ENCODE measurements at places on chromosomes 5 and 9.

GRCh38 chr5:178428341-178429155, 161.6 kb downstream of the COL23A1 start:
- DNase-seq, result no peak

- no peak for DNase-seq
These were observed 292.8 kb upstream of the KLF4 start for GRCh38 chr9:107782381-107782780.

DNA sequence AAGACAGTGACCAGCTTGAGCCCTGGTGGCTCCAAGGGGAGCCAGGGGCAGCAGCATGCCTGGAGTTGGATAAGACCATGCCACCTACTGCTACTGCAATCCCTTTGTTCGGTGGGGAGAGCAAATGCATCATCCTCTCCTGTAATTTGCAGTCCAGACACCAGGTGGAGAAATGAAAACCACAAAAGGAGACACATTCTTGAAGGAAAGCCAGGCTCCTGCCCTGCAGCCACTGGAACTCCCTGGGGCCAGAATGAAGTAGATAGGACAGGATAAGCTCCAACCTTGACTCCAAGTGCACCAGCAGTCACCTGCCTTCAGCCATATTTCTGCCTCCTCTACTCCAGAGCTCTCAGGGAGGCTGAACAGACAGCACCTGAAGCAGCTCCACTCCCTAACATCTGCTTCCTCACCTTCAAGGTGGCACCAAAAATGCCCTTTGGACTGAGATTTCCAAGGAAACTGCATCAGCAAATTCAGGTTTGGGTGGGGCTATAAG, 65.1 kb upstream of the IQGAP2 start:
- peak; percentile 93 for DNase-seq

DNA sequence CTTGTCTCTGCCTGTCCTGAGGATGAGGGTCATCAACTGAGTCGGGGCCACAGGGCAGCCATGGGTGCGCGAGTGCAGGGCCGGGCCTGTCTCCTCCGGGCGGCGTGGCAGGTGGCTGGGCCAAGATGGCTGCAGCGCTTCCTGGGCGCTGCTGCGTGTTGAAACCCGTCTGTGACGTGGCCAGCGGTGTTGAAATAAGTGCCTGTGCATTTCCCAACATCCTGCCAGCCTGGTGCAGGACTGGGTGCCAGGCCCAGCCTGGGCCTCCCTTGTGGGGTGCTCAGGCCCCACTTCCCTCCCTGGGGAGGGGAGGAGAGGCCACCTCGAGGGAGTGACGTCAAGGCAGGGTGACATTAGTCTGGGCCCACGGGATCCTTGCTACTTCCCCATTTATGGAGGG, 45.5 kb downstream of the RXRA start:
- DNase-seq, result peak; percentile 91

DNA sequence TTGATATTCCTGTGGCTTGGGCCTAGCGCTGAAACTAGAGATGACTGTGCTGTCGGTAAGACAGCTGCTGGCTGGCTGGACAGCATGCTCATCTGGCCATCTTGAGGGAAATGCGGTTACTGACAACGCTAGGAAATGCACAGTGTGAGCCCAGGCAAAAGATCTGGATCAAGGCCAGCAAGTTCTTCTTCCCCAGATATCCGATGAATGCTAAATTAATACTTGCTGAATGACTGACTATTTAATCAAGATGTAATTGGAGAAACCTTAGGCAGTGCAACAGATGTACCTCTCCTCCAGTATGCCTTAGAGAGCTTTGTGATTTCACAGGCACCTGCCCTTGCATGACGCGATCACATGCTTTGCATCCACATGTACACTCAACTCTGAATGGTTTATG, 659.1 kb downstream of the EFNA5 start:
- DNase-seq, result no peak

GRCh38 chr9:93587651-93588347, 11.4 kb downstream of the PHF2 start:
- no peak for DNase-seq

DNA sequence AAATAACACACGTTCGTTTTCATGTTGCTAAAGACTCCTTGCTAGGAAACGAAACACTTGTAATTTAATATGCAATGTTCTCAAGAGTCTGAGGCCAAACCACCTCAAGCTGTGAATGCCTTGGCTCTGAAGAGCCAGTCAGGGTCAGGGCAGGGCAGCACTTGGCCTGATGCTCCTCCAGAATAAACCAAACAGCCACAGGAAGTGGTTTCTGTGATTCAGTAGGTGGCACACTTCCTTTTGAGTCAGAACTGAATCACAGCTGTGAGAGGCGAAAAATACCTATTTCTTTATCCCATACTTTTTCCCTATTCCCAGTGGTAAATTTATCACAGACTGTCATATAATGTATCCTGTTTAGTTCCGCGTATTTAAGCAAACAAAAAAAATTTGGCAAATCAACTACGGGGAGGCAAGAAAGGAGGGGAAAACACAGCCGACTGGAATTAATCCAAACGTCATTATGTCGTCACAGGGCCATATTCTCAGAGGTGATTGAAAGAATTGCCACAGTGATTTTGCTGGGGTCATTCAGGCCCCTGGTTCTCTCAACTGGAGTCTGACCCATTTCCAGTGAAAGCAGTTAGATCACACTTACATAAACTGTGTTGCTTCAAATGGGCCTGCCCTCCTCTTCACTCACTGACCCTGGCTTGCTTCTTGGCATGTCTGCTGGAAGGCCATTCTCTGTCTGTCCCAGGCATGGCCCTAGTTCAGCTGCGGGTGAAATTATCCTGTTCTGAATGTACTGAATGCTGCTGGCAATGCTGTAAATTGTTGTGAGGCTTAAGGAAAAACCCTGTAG, 71.2 kb downstream of the ARRDC3 start:
- DNase-seq, result peak; percentile 42

- DNase-seq, result no peak
These were observed 177.4 kb downstream of the NSG2 start for GRCh38 chr5:174222891-174223290.

DNA sequence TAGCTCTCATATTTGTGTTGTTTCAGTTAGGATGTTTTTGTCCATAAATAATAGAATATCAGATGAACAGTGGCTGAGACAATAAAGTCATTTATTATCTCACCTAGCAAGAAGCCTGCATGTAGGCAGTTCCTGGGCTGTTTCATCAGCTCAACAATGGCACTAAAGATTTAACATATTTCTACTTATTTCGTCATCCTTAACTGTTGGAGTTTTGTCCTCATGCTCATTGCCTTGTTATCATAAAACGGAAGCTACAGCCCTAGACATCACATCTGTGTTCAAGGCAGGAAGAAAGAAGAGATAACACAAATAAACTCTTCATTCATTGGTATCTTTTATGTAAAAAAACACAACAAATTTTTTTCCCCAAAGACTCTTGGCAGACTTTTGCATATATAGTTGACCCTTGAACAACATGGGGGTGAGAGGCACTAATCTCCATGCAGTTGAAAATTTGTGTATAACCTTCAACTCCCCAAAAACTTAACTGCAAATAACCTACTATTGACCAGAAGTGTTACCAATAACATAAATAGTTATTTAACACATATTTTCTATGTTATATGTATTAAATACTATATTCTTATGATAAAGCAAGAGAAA, 277.2 kb upstream of the ADRA1B start:
- no peak for DNase-seq

GRCh38 chr9:93955111-93955980, at the start of gene BARX1:
BARX1 (minus strand) TSS chr9:93955355; CDS start chr9:93955146, 209 bp downstream.
- DNase-seq, result no peak

DNA sequence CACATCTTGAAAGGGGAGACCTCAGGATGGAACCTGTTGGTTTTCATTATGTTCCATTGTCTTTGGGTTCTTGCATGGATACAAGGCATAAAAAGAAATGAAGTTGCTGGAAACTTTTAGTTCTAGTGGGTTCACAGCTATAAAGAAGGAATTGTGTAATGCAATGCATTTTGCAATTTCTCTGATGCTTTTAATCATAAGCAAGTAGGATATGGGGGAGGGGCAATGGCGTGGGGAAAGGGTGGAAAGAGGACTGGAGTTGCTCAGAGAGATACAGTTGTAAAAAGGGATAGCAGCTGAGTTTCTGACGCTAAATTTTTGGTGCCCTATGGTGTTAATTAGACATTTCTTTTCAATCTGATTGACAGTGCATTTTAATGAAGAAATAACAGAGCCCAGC, 88.6 kb upstream of the FANCC start:
- no peak for DNase-seq

DNA sequence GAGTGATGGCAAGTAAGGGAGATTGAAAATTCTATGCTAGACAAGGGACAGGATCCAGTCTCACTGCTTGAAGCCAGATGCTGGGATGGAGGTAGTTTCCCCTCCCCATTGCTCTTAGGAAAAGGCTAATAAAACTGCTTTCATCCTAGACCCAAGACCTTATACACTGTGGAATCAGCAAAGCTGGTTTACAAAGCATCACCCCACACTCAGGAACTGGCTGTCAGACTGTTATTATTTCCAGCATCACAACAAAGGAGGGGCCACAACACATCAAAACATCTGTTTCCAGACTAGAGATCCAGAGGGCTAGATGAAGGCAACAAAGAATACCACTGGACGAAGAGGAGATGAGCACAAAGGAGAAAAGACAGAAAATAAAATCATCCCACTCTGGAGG, 364.6 kb upstream of the PTGER4 start:
- DNase-seq, result no peak

DNA sequence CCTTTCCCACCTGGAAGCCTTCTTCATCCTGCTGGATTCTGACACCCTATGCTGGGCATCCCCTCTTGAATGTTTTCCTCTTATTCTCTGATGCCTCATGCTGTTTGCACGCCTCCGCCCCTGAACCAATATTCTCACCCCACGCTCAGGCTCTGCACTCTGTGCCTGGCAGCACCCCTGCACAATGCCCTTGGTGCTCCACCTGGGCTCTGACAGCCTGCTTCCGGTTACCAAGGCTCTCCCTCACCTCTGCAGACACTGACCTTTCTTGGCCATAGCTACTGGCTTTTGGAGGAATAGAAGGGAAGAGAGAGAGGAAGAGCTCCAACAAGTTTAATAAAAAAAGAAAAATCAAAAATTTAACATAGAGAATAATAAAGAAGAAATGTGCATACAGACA, 108.7 kb upstream of the SHB start:
- no peak for DNase-seq

GRCh38 chr5:39979-40583, 51.9 kb upstream of the PLEKHG4B start:
- DNase-seq, result no peak

GRCh38 chr9:113675475-113675941, 200.6 kb upstream of the ZNF618 start:
- peak; percentile 43 for DNase-seq

Data from trophoblast cell (in vitro differentiated cells and primary cell).